ENCODE measurements at places on chromosomes 16 and 17. TPM values are rescaled to one million over a fixed set of nuclear protein-coding genes. Genes with fewer than 3 reads are reported as not detected.

SKAP1 gene
- polyA plus RNA-seq = not detected

- peak; percentile 84 for DNase-seq
These were observed 60.8 kb upstream of the MED9 start for GRCh38 chr17:17416007-17416399.

GRCh38 chr17:68053231-68054013 lies 17.9 kb downstream of the KPNA2 start:
- DNase-seq = no peak

GRCh38 chr16:2386990-2387389 lies 42.3 kb upstream of the CCNF start:
- no peak for DNase-seq
